Activated T-helper 9 cell treated with anti-CD3 and anti-CD28 coated beads, Interleukin-2, amount 50 U/mL, for 16 hours (primary cell): ENCODE measurements at places on chromosomes 1 and 21.

GRCh38 chr1:192860478-192861185 lies 51.8 kb downstream of the RGS2 start:
- no peak for DNase-seq

- no peak for DNase-seq
Observed at GRCh38 chr1:30151826-30152225, 571.6 kb downstream of the MATN1 start.

DNA sequence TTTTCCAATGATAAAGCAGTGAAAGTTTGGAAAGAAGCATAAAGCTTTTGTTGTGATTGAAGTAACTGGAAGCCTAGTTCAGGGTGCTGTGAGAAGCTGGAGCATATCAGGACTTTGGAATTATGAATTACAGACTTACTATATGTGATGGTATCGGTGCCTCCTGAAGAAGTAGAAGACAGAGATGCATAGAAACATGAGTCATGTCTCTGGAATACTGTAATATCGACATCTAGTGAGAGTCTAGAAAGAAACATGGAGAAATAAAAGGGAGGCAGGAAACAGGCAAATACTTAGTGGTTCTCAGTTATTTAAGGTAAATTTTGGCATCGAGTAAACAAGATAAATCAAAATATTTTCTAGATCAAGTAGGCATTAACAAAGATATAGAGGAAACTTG lies 103.0 kb downstream of the CAMTA1 start:
- no peak for DNase-seq

- no peak for DNase-seq
Observed at GRCh38 chr1:63674865-63675419, 81.7 kb downstream of the PGM1 start.

DNA sequence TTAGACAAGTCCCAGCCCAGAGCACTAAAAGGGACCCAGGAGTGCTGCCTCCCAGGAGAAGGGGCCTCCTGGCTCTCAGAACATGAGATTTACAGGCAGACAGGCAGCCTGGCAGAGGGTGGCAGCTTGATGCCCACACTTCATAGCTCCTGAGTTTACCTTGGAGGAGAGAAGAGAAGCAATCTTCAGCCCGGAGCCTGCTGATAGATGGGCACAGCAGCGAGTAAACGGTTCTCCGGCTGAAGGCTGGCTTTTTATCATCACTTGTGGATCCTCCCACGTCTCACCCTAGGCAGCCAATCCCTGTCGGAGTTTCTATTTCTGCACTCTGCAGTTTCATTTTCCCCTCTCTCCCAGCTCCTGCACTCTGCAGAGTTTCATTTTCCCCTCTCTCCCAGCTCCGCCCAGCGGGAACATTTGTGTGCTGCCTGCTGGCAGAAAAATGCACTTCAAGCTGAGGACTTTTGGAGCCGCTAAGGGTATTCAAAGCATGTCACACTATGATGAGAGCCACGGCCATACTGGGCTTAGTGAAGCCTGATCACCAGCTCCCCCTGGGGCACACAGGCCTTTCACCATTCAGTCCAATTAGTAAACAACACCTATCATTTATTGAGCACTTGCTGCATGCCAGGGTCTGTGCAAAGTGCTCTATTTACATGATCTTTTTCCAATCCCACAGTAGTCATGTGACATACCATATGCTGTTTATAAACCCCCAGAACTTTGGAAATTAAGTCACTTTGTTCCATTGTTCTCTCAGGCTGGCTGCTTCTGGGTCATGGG lies at the start of gene IFI6:
IFI6 (minus strand) TSS at position 229 of the 786 bp plus-strand sequence. CDS start 2,878 bp downstream, outside the sequence.
- DNase-seq: peak; percentile 61

GRCh38 chr1:28296401-28297261 lies 32.2 kb upstream of the MED18 start:
- DNase-seq: no peak

DNA sequence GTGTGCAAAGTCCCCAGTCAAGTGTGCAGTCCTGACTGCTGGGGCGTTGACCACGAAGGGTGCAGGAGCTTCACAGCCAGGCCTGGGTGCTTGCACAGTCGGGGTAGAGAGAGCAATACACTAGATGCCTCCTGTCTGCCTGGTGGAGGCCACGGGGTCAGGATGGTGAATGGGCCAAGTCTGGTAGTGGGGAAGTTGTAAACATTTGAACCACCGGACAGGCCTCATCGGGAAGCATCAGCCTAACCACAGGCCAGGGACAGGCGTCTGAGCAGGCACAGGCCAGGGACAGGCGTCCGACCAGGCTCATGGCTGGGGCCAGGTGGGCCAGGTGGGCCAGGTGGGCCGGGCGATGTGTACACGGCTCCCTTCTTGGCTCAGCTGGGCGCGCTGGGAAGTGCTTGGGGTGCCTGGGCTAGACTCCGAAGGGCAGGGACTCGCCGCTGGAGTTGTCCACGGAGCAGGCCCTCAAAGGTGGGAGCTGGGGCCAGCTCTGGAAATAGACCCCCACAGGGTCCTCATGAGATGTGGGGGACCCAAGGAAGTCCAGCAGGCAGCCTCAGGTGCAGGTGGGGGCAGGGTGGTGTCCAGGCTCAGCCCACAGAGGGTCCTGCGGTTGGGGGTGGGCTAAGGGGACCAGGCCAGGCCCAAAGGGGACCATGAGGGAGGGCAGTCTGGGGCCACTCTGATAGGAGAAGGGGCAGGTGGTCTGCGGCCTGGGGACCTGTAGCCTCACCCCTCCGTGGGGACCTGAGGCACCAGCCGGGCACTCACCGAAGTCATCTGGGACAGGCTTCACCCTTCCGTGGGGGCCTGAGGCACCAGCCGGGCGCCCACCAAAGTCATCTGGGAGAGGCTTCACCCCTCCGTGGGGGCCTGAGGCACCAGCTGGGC lies 15.0 kb downstream of the COL6A1 start:
- DNase-seq: no peak

- DNase-seq: no peak
Observed at GRCh38 chr1:67188137-67188536, 21.9 kb downstream of the IL23R start.

- DNase-seq: no peak
Observed at GRCh38 chr1:145994391-145995120, 1.8 kb downstream of the TXNIP start.

DNA sequence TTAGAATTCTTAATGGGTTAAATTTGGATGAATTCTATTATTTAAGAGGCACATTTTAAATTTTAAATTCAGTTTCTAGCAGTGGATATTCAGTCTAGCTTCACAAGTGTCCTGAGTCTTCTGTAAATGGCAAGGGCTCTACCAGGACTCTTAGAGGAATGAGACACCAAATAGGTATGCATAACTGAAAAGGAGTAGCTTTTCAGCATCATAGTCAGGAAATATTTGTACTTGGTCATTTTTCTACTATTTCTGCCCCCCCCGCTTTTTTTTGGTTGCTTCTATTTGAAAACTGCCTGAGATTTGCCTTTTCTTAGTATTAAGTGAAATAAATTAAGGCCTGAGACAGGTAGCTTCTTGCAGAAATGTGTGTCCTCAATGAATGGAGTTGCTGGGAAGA lies 80.2 kb downstream of the MAST2 start:
- DNase-seq: no peak

GRCh38 chr1:41802532-41803501 lies 115.9 kb downstream of the HIVEP3 start:
- DNase-seq: no peak

- no peak for DNase-seq
Observed at GRCh38 chr1:39655578-39656268, 16.2 kb downstream of the NT5C1A start.

DNA sequence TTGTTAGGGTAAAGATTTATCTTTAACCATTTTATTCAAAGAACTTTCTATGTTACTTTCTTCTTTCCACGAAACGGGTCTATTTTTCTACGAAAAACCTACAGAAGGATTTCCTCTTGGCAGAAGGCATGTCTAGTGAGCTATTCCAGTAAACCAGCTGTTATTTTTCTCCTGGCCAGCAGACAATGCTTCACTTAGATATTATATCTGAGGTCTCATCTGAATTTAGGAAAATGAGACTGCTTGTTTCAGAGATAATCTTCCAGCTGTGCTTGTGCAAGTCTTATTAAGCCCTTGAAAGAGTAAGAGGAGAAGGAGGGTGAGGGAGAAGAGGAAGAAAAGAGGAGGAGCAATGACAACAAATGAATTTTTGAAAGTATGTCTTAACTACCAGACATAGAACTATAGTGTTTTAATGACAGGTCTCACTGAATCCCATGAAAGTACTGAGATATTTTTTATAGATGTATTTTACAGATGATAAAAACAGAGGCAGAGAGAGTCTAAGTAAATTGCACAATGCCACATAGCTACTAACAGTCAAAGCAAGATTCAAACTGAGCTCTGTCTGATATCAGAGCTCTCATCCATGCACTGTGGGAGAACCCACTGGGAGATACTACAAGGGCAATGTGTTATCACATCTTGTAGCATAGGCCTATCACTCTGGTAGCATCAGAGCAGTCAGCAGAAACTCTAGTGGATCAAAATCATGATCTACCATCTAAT lies 54.6 kb upstream of the SAMSN1 start:
- DNase-seq: no peak

GRCh38 chr1:16209847-16210407 lies 2.5 kb downstream of the ARHGEF19 start:
- DNase-seq: no peak

DNA sequence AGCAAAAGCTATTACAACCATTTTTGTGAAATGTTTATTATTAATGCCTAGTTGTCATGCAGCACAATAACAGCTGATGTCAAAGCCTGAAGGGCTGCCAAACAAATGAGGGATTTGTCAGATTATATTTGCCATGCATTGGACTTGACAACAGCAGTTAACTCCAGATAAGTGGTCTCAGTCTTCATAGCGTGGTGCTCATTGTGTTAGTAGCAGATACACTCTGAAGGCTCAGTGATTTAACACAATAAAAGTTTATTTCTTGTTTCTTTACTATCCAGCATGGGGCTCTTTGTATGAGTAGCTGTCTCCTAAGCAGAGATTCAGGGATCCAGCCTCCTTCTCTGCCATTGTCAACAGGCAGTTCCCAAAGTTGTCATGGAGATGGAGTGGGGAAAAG lies 76.0 kb upstream of the PTGFRN start:
- no peak for DNase-seq

DNA sequence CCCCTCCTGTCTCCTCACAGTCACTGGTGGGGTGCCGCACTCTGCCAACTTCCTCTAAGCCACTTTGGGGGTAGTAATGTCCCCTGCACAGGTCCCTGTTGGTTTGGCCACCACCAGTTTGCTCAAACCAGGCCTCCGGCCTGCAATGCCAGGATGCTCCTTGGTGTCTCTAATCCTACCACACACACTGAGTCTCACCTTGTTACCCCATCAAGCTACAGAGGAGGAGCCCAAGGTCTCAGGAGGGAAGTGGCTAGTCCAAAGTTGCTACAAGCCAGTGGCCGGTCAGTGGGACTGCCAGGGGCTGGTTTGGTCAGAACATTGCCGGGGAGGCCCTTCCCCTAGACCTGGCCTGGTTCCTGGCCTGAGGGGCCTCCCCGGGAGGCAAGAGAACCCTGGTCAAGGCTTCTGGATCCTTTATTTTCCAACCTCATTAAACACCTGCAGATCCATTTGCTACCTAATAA lies 21.5 kb upstream of the LRP8 start:
- no peak for DNase-seq

- DNase-seq: no peak
Observed at GRCh38 chr1:54335755-54336108, 70.5 kb downstream of the SSBP3 start.

- no peak for DNase-seq
Observed at GRCh38 chr1:8241417-8242014, 76.4 kb upstream of the SLC45A1 start.

DNA sequence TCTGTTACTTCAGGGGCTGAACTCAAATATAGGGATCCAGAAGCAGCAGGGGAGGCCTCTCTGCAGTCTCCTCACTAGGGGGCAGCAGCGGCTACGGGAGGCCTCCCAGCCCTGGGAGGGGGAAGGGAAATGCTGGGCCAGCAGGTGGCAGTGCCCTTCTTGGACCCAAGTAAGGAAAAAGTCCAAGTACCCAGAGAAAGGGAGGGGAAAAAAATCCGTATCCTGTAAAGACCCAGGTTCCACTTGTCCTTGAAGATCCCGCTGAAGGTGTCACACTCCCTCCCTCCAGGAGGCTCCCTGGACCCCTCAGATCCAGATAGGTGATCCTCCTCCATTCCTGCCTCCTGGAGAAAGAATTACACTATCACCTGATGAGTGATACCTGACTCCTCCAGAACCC lies 14.1 kb upstream of the NUAK2 start:
- DNase-seq: peak; percentile 61

DNA sequence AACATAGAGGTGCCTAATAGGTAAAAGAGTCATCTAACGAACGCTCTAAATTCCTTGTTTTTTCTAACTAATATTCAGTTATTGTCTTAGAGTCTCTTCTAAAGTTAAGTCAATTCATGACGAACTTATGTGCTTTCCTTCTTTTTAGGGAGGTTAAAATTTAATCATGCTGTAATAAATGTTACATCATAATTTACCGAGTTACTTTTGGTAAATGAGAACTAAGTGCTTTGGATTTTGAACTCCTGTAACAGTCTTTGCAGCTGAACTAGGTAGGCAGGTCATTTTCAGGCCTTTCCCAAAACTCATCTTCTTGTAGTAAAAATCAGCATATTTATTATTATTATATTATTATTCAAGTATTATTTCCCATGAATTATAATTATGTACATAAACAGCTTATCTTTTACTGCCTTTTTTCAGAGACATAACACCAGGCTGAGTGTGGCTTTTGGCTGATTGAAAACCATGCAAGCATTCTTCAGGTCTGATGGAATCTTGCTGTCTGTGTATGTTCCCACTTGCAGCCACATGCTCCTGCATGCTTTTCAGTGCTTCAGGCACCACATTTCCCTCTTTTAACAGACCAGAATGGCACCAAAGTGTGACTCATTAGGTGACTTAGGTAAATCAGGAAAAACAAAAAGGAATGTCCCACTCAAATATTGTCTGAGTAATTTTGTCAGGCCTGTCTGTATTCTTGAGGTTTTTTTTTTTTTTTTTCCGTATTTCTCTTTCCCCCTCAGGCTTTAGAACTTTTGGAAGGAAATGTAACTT lies 81.0 kb upstream of the CD55 start:
- DNase-seq: no peak
